ENCODE measurements at places on chromosomes 2 and 18.

DNA sequence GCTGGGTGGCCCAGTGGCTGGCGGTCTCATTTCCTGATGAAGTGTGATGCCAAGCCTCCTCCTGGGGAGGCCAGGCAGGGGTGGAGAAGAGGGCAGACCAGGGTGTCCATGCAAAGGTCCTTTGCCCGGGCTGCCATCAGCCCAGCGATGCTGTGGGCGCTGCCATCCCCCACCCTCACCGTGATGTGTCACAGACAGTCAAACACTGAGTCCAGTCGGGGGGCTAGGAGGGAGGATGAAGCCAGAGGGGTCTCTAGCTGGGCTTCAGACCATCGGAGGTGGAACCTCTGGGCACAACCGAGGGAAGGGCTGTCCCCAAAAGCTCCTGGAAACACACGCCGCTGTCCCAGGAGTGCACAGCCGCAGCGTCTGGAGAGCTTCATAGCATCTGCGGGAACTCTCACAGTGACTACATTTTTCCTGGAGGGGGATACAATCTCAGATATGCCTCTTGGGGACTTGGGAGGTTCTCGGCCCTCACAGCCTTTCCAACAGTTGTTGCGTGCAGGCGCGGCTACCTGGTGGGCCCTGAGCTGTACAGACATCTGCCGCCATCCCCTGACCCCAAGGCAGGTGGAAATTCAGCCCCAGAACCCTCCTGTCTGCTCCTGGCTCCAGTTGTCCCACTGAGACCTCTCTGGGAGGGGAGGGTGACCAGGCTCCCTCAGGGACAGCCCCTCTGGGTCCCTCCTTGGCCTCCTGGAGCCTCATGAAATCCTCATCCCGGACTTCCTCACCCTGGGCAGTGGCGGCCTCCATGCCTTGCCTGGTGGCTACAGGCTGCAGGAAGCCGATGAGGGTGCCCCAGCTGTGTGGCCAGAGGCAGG lies 26.5 kb upstream of the OTOS start:
- no peak for DNase-seq

DNA sequence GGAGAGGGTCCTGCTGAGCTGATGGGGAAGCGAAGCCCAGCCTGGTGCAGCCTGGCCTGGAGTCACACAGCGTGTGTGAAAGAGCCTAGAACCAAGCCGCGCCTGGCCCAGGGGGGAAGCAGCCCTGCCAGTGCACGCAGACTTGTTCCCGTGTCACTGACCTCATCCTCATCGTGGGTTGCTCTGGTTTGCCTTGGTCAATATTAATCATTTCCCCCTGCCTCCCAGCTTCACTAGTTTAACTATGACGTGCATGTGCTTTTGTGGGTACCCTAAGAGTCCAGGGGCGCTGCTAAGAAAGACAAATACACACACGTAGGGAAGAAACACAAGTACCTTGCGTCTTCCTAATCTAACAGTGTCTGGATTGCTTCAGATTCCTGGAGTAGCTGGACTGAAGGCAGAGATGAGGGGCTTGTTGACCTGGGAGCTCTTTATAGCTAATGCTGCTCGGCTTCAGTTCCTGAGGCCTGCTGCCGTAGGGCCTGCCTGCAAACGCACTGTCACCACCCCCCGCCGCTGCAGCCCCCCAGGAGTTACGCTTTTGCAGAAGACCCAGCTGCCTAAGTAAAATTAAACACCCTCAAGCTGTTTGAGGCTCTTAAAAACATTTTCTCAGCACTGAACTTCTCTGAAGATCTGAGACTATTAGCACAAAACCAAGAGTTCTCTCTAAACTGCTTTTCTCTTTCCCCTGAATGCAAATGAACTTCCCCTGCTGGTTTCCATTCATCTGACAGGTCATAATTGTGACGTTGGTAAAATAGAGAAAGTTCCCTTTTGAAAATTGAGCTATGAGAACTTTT lies 159.2 kb downstream of the FAM210A start:
- DNase-seq: peak; percentile 19

DNA sequence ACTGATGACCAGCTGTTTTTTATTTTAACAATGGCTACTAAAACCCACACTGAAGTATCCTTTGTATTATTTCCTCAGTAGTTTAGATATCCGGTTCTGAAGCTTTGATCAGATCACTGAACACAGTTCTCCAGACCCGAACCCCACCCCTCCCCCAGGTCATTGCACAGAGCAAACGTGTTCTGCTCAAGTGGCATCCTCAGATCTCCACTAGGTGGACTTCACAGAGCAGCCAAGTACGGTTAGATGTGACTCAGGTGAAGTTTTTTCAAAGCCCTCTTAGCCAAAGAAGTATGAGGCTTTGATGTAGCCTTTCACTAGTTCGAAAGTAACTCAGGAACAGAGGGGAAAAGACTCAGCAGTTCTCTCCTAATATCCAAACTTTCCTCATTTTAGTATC lies 142.7 kb upstream of the NRP2 start:
- DNase-seq: peak; percentile 9

- no peak for DNase-seq
Measured at GRCh38 chr2:153819501-153819900, 52.2 kb upstream of the GALNT13 start.

DNA sequence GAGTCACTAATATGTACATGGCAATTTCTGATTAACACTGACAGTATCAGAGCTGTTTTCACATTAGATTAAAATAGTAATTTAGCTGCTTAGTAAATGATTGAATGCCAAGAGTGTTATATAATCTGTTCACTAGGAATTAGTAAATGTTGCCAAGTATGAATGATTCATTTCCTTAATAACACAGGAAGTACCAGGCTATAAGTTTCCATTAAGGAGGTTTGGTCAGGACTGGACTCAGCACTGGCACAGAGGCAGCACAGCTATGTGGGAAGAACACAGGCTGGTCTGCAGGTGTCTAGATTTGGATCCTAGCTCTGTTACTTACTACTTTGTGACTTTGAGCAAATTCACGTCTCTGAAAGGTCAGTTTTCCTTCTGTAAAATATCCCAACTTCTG lies 97.2 kb downstream of the TDRD15 start:
- DNase-seq: no peak

- peak; percentile 35 for DNase-seq
Measured at GRCh38 chr2:33526132-33526531, 49.7 kb downstream of the RASGRP3 start.

- DNase-seq: peak; percentile 91
Measured at GRCh38 chr2:137969418-137969765, 5.1 kb downstream of the HNMT start.

DNA sequence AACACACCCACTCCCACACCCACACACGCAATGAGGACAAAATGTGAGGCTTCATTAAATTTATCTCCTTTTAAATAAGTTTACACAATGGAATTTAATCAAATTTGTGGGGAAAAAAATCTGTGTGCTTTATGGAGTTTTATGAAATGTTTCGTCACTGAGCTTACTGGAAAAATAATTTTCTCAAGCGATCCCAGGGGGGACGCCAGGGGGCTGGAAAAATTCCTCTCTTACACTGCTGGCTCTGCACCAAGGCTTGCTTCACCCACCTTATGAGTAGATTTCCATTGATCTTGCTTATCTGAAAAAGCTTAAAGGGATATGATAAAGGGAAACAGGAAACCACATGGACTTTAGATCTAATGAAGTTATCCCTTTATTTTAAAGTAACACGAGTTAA lies 95.5 kb downstream of the CABYR start:
- DNase-seq: no peak

DNA sequence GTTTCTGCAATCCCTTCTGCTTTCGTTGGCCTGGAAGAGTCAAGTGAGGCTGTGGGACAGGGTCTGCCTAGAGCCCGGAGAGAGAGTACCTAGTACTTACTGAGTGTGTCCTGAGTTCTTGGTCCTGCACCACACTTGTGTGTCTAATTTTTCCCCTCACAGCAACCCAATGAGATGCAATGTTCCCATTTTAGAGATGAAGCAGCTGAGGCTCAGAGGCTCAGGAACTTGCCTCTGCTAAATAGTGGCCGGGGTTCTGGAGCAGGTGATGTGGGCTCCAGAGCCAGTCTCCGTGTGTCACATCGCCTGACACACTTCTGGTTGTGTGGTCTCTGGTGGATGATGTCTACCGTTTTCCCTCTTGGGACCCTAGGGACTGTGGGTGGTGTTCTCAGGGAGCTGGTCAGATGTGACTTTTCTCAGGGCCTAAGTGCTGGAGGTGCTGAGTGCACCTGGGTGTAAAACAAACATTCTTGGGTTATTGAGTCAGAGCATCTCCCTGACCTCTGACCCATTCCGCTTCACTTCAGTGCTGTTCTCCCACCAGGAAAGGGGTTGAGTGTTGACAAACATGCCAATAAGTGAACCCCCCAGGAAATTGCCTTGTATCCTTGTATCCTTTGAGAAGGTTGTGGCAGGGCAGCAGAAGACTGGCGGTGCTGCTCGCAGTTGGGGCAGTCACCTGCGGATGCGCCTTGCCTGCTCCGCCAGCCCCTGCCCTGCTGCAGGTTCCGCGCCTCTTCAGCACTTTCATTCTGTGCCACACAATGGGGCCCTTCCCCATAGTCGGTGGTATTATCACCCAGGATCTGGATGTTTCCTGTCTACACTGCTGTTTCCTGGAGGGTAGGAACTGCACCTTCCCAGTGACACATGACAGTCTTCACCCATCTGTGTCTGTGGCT lies 32.1 kb downstream of the HK2 start:
- no peak for DNase-seq

DNA sequence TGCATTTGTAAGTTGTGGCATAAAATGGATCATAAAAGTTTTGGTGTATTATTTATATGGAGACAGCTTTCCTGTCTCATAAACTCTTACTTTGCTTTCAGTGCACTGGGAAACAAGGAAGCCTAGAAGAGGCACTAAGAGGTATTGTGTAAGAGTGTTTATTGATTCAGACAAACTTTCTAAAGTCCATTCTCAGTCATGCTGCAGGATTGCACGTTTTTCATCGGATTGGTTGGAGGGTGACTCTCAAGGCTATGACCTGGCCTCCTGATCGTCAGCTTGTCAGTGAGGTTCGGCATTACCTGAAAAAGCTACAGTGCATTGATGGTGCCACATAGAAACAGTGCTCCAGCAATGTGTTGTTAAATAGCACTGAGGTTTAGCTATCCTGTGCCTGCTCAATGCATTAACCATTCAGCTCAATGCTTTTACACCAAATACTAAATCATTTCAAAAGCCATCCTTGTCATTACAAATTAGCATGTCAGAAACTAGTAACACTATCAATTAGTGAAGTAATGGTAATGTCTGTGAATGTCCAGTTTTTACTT lies 545.5 kb downstream of the CBLN2 start:
- DNase-seq: no peak

DNA sequence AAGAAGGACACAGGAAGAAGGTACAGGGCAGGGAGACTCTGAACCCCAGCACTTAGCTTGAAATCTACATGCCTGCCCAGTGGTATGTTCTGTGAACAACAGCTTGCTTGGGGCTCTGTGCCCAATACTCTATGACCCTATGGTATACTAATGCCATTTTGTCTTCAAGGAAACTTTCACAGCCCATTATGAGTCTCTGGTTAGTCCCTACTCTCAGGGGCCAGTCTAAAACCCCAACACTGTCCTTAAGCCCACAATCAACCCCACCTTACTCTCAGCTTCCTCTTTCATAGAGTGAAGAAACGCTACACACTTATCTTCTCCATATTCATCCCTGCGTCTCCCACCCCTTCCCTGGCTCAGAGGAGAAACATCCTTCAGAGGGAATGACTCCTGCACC lies 16.0 kb downstream of the NEB start:
- no peak for DNase-seq

DNA sequence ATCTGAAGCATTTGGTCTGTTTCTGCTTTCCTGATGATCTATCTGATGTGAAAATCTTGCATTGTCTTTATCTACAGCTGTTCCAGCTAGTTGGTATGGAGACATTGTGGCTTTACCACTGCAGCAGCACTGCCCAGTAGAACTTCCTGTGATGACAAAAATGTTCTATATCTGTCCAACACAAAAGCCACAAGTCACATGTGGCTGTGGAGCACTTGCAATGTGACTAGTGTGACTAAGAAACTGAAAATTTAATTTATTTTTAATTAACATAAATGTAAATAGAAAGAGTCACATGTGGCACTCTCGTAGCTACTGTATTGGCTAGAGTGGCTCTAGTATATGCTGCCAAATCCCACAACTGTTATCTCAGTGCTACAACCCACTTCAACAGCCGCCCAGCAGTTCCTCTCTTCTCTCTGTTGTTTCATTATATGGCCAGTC lies 425.7 kb downstream of the SETBP1 start:
- DNase-seq: peak; percentile 75

GRCh38 chr2:51410331-51410730 lies 378.4 kb upstream of the NRXN1 start:
- no peak for DNase-seq

- DNase-seq: peak; percentile 88
Measured at GRCh38 chr2:44479127-44479887, 117.6 kb downstream of the CAMKMT start.

GRCh38 chr2:230216489-230216888 lies 3.3 kb downstream of the SP110 start:
- no peak for DNase-seq

GRCh38 chr2:238895891-238896600 lies 48.2 kb downstream of the TWIST2 start:
- peak; percentile 92 for DNase-seq

- DNase-seq: no peak
Measured at GRCh38 chr2:184113696-184114403, 484.5 kb upstream of the ZNF804A start.

DNA sequence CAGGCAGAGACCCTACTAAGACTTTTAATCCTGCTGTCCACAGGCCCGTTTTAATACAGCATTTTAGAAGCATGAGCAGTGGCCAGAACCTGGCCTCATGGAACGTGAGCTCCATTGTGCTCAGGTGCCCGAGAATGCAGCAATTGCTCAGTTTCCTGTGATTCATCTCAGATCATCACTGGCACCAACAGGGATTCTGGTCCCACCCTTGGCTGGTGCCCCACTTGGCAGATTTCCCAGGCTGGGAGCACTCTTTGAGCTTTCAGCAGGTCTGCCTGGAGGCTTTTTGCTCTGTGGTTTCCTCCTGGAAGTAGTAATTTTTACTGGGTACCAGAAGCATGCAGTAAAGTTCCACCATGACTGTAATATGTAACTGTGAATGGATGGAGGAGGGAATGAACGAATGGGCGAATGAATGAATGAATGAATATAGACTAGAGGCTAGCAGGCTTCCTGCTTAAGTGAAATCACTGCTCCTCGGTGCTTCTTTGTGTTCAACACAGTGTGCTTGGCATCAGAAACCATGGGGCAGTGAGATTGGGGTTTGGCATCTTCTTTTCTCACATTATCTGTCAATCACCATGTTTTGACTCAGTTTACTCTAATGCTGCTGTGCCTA lies 312.9 kb downstream of the PRKCE start:
- peak; percentile 96 for DNase-seq

- peak; percentile 82 for DNase-seq
Measured at GRCh38 chr2:223054193-223054781, 2.3 kb downstream of the KCNE4 start.

DNA sequence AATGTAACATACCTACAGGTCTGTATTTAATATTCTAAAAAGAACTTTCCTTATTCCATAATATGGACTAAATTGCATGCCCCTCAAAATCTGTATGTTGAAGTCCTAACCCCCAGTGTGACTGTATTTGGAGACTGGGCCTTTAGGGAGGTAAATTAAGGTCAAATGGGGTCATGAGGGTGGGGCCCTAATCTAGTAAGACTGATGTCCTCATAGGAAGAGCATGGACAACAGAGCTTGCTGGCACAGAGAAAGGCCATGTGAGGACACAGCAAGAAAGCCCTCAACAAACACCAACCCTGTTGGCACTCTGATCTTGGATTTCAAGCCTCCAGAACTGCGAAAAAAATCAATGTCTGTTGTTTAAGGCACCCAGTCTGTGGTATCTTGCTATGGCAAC lies 18.6 kb downstream of the SF3B1 start:
- DNase-seq: no peak

Data from GM23248 (cell line).